T-helper 1 cell (primary cell): ENCODE measurements at places on chromosomes 1 and 21.

DNA sequence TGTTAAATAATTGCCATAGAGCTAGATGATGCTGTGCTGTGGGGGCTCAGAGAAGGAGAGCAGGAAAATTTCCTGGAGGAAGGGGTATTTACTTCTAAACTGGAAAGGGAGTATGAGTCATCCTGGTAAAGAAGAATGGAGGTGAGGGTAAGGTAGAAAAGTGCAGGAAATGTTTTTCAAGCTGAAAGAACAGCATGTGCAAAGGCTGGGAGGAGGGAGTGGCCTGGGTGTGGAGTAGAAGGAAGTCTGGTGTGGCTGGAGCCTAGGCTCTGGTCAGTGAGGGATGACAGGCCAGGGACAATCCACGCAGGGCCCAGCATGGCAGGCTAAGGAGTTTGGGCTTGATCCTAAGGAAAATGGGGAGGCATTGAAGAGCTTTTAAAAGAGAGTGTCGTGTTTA, 45.9 kb downstream of the MATN1 start:
- DNase-seq = no peak

- no peak for DNase-seq
Measured at GRCh38 chr1:2556678-2557481, 709 bp downstream of the TNFRSF14 start.

GRCh38 chr1:90357995-90358394, 359.1 kb downstream of the BARHL2 start:
- no peak for DNase-seq

DNA sequence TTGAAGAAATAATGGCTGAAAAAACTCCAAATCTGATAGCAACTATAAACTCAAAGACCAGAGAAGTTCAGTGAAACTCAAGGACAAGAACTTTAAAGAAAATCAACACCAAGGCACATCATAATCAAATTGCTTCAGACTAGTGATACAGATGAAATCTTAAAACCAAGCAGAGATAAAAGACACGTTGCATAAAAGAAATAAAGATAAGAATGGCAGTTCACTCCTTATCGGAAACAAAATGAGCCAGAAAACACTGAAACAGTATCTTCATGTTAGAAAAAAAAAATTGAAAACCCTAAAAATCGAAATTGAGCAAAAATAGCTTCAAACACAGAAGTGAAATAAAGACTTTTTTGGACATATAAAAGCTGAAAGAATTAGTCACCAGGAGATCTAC, 4.6 kb upstream of the RAB4A start:
- DNase-seq = no peak

- DNase-seq = peak; percentile 52
Measured at GRCh38 chr1:1677718-1678580, 14.6 kb downstream of the SLC35E2B start.

DNA sequence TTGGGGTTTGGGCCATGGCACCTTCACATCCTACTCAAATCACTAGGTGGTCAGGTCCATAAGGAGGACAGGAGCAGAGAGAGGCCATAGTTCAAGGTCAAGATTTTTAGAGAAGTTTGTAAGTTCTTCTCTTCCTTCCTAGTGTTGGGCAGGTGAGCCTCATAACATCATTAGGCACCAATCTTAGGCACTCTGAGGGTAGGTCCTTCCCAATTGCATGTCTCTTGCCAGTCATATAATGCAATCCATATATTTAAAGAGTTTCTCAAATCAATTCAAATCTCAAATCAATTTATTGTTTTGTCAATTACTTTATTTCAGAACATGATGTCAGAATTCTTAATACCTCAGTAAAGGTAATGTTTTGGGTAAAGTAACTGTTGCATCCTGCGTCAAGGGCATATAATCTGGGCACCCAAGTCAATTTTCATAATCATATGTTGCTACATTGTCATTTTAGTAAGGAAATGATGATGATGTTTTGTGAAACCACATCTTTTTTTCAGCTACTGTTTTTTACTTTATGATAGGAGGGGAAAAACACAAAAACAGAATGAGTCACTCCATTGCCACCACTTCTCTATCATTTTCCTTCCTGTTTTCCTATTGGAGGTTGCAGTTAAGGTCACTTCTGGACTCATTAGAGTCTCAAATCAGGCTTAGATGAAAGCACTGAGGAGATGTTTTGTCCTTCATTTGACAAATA, 122.7 kb downstream of the UCHL5 start:
- DNase-seq = no peak

DNA sequence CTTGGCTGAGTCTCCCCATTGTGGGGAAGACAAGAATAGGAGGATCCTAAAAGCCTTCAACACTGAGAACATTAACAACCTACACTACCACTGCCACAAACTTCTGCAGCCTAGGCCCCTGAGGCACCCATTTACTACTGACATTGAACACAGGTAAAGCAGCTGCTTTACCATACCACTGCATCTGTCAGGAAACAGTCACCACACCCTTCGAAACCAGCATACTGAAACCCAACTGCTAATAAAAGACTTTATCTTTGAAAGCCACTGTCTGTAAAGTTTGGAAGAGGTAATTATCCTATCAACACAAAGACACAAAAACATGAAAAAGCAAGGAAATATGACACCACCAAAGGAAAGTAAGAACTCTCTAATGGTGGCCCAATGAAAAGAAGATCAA, 7.4 kb downstream of the IFNAR1 start:
- DNase-seq = peak; percentile 58

DNA sequence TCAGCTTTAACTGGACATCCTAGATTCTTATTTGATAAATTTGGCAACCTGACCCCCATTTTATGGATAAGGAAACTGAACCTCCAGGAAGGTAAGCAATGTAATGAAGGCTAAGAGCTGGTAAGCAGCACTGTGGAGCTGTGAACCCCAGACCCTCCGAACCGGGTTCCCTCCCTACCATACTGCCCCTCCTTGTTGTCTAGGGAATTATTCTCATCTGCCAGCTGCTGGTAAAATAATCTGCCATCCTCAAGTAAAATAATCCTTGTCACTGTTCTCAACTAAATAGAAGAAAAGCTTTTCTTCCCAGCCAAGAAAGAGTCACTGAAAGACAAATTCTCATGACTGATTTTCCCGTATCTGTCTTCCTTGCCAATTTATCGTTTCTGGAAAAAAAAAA, 55.8 kb upstream of the PRDX6 start:
- DNase-seq = no peak

GRCh38 chr1:10860682-10861081, 64.2 kb upstream of the CASZ1 start:
- DNase-seq = no peak

DNA sequence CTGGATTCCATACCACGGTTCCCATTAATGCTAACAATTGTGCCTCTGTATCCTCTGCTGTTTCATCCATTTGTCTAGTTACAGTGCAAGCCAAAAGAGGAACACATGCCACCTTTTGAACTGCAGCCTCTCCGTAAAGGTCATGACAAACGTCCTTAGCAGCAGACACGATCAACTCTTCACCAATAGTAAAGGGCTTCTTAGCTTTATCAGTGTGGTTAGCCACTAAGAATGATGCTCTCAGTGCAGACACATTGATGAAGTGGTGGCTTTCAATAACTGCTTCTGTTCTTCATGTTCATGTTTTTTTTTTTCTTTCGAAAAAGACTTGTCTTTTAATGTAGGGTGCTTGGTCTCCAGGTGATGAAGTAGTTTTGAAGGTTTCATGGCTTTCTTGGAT, 14.3 kb downstream of the XPR1 start:
- DNase-seq = no peak

DNA sequence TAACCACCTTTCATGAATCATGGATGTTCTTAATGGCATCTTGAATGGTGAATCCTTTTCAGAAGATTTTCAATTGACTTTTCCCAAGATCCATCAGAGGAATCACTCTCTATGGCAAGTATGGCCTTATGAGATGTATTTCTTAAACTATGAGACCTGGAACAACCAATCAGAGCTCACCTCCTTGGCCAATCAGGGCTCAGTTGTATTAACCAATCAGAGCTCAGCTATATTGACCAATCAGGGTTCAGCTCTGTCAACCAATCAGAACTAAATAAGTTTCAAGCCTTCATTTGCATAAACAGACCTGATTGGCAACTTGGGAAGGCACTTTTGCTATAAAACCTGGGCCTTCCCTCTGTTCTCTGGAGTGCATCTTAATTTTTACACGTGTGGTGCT, 13.6 kb upstream of the FAM3B start:
- DNase-seq = no peak

GRCh38 chr1:101453844-101454243, 217.0 kb downstream of the S1PR1 start:
- DNase-seq = no peak

DNA sequence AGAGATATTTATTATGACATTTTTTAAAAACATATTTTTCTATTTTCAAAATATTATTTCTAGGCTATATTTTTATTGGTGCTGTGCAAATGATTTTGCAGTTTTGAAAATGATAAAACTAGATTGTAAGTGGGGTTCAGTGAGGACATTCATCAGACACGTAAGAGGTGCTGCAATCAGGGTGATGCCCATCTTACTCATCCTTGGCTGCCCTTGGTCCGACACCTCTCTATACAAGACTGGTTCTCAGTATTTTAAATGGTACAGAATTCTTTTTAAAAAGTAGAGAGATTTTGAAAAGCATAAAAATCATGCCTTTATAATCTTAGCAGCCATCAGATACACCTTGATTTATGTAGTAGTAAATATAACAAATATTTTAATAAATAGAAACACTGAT, 24.0 kb downstream of the HENMT1 start:
- DNase-seq = no peak

DNA sequence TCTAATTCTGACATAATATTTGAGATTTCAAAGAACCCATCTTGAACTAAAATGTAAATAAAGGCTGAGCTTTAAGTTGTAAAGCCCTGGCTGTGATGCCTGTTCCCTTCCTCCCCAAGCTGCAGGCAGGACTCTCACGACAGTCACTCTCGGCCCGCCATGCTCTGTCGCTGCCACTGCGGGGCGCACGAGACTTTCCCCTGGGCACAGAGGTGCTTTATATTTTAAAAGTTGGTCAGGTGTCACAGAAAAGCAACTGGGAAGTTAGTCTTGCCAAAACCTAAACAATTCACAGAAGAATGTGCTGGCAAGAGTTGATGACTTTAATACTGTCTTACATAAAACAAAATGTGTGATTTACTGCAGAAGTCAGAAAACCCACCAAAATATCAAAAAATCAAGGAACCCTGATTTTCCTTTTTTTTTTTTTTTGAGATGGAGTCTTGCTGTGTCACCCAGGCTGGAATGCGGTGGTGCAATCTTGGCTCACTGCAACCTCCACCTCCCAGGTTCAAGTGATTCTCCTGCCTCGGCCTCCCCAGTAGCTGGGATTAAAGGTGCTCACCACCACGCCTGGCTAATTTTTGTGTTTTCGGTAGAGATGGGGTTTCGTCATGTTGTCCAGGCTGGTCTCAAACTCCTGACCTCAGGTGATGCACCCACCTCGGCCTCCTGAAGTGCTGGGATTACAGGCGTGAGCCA, 10.7 kb downstream of the LRRC47 start:
- no peak for DNase-seq

DNA sequence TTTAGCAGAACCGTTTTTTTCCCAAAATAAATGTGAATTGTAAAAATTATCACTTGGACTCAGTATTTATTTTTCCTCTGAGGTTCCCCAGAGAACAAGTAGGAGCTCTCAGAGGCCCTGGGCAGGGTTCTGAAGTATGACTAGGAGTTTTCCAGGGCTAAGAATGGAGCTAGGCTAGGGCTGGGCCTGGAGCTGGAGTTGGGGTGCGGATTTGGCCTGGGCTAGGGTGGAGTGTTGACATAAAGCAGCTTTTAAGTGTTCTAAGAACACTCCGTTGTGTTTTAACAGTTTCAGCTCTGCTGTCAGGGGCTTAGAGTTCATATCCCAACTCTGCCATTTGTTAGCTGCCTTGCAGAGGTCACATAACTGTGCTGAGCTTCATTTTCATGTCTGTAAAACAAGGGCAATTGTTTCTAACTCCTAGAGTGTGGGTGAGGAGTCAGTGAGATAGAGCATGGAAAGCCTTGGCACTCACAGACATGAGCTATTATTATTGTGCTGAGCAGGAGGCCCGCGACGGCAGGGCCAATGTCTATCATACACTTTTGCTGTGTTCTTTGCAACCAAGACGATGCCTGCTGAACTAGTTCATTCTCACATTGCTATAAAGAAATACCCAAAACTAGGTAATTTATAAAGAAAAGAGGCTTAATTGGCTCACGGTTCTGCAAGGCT, 51.1 kb downstream of the LACTBL1 start:
- DNase-seq = no peak

GRCh38 chr1:157360023-157360390, 192.3 kb downstream of the FCRL5 start:
- DNase-seq = no peak

GRCh38 chr1:47643306-47644211, 205.7 kb downstream of the FOXD2 start:
- no peak for DNase-seq

DNA sequence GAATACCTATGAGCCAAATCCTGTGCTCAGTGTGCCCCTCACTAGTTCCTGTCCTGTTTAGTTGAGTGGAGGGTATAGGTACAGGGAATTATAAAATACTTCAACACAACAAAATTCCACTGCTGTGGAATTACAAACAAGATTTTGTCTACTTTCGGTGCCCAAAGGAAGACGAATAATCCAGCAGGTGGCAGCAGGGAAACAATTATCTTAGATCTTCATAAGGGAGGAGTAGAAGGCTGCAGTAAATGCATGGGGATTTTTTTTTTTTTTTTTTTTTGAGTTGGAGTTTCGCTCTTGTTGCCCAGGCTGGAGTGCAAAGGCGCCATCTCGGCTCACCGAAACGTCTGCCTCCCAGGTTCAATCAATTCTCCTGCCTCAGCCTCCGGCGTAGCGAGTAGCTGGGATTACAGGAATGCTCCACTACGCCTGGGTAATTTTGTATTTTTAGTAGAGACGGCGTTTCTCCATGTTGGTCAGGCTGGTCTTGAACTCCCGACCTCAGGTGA, 2.0 kb upstream of the PIP5K1A start:
- DNase-seq = peak; percentile 48

- DNase-seq = no peak
Measured at GRCh38 chr1:41158966-41159365, 83.1 kb downstream of the SCMH1 start.

DNA sequence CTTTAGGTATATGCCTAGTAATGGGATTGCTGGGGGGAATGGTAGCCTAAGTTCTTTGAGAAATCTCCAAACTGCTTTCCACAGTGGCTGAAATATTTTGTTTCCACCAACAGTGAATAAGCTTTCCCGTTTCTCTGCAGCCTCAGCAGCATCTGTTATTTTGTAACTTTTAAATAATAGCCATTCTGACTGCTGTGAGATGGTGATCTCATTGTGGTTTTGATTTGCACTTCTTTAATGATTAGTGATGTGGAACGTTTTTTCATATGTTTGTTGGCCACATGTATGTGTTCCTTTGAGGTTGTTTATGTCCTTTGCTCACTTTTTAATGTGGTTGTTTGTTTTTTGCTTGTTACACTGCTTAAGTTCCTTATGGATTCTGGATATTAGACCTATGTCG, 237.4 kb downstream of the CENPF start:
- DNase-seq = no peak

GRCh38 chr1:193325771-193326170, 139.4 kb upstream of the B3GALT2 start:
- DNase-seq = no peak

- no peak for DNase-seq
Measured at GRCh38 chr1:106675558-106675957, 380.9 kb upstream of the PRMT6 start.
